WTC11 (cell line): ENCODE measurements at places on chromosomes 4 and X.

DNA sequence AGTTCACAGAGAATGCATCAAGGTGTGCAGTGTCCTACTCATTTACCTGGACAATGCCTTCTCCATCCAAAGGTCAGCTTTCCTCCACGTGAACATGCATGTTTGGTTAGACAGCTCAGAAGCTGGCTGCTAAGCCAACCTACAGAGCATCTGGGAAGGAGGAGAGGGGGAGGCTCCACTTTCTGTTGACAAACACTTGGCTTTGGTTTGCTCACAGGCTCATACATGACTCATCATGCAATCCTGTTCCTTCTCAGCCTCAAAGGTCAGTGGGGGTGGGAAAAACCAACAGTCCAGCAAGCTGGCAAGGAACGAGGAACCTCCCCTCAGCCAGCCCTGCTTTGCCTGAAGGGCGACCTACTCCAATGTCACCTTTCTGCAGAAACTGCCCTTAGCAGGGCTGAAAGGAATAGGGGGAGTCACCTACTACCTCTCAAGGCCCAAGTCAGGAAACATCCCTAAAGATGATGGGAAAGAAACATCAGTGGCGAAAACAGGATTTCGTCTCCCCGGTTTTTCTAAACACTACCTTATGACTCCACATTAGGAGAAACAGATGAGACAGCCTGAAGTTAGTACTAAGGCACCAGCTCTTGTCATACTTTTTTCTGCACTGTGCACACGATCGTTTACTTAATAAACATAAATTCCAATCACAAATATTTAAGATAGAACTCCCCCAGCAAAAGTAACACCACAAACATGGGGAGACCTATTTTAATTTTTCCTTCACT is 37.9 kb downstream of the RELL1 start:
- no peak for DNase-seq

DNA sequence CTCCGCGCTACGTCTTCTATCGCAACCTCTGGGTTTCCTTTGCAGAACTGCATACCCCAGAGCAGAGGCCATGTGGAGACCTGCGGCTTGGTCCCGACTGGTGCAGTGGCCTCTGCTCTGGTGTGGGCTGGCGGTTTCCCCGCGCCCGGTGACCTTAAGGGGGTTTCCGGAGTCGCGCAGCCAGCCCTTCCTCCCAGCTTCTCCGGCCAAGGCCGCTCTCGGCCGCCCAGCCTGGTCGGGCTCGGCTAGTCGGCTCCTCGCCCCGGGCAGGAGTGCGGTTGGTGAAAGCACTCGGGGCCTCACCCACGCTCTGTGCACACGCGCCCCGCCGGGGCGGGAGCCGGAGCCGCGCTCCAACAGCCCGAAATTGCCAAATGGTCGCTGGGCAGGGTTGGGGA is 84.9 kb downstream of the BCOR start:
- no peak for DNase-seq

- DNase-seq: no peak
Measured at GRCh38 chr4:133440404-133440803, 291.3 kb downstream of the PCDH10 start.

DNA sequence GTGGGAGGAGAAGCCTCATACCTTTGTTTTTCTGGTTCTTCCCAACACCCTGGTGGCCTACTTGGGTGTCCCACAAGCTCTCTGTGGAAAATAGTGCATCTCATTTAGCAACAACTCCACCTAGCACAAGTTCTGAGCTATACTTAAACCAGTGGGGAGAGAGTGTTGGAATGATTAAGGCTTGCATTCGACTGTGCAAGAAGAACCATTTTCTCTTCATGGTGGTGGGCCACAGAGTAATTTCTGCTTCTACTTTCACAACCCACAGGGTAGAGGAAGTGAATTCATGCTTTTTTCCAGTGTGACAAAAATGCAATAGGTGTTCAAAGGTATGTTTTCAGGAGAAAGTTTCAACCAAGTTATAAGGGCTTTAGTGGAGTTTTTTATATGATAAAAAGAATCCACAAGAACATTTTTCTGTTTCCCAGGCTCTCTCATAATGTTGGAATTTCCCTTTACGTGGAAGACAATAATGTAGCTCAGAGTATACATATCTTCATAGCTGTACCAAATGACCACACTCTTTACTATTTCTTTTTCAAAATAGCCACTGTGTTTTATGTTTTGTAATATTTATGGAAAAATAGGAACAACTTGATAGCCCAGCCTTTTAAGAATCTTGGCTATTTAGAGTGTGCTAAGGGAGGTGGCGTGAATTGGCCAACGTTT is 80.3 kb upstream of the HHIP start:
- DNase-seq: no peak

DNA sequence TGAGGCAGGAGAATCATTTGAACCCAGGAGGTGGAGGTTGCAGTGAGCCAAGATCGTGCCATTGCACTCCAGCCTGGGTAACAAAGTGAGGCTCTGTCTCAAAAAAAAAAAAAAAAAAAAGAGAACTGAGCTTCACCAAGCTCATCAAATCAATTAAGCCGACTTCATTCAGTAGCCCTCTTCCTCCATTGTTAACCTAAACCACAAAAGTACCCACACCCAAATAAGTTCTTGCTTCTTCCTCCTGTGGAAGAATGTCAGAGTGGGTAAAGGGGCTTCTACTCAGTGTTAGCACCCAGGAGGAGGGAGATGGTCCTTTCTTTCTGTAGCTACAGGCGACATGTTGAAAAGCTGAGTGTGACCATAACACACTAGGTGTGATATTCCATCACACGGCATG is 58.6 kb upstream of the CHRNA9 start:
- no peak for DNase-seq
